Right lobe of liver (tissue), 6 donors: ENCODE measurements at places on chromosomes 2 and 18.

DNA sequence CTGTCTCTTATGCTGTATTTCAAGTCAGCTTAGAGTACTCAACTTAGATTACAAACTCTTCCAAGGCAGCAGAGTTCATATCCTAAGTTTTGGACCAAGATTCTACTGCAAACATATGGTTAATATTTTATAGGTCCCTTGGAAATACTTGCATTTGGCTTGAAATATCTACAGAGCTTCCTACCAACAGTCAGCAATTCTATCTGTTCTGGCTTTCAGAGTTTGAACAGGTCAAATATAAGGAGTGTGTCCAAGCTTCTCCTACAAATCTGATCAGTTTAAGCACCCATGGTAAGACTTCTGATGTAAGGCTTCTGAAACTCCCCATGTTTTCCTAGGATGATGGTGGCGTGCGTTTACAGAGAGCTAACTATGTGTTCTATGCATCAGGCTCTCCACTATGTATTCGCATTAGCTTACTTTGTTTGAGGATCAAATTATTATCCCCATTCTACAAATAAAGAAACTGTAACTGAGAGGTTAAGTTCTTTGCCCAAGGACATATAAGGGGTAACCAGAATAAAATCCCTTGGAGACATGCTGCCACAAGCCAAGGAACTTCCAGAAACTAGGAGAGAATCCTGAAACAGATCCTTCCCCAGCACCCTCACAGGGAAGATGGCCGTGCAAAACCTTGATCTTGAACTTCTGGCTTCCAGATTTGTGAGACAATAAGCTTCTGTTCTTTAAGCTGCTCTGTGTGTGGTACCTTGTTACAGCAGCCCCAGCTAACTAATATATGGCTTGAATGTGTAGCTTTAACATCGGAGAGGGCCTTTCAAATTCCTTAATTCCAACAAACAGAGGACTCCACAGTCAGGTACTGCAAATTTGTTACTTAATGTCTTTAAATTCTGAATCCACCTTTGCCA lies 55.1 kb downstream of the ATP8B1 start:
- DNase-seq = no peak

DNA sequence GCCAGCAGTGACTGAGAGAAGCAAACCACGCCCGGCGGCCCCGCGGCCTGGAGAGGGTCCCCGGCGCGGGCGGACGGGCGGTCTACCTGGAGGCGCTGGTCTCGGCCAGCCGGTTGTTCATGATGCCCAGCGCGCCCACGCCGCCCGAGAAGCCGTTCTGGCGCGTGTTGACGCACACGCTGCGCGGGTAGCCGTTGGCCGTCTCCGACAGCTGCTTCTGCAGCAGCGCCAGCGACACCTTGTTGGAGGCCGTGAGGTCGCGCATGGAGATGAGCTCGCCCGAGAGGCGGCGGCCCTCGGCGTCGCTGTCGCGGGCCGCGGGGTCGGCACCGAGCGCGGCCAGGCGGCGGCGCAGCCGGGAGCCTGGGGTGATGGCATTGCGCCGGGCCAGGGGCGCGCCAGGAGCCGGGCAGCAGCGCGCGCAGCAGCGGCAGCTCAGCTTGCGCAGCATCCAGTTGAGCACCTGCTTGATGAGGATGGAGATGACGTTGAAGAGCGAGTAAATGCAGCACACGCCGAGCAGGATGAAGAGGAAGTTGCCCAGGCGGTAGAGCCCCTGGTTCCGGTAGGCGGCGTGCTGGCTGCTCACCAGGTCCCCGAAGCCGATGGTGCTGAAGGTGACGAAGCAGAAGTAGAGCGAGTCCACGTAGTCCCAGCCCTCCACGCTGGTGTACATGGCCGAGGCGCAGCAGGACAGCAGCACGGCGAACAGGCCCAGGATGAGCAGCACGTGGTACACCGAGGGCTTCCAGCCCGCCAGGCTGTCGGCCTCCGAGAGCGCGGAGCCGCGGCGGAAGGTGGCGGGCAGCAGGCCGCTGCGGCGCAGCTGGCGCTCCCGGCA lies 118.1 kb downstream of the MSH2 start:
- peak; percentile 46 for DNase-seq

DNA sequence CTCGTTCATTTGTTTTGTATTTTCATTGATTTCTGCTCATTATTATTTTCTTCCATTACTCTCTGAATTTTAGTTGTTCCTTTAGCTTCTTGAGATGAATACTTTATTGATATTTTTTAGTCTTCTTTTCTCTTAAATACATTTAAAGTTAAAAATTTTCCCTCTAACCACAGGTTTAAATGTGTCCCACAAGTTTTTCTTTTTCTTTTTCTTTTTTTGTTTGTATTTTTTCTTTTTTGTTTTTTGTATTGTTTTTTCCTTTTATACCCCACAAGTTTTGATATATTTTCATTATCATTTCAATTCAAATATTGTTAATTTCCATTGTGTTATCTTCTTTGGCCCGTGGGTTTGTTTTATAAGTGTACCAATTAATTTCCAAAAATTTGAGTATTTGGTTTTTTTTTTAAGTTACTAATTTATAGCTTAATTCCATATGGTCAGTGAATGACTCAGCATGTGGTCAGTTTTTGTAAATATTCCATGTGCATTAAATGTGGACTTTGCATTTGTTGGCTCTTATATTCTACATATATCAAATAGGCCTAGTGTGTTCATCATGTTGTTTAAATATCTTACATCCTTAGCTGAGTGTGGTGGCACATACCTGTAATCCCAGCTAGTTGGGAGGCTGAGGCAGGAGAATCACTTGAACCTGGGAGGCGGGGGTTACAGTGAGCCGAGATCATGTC lies 16.2 kb downstream of the CENPO start:
- no peak for DNase-seq

- DNase-seq = no peak
These were observed 462.4 kb upstream of the ACVR2A start for GRCh38 chr2:147382322-147382948.

GRCh38 chr18:22742409-22742808 lies 190.7 kb upstream of the RBBP8 start:
- no peak for DNase-seq

- no peak for DNase-seq
These were observed 120.6 kb upstream of the FBXO11 start for GRCh38 chr2:48026865-48027264.

DNA sequence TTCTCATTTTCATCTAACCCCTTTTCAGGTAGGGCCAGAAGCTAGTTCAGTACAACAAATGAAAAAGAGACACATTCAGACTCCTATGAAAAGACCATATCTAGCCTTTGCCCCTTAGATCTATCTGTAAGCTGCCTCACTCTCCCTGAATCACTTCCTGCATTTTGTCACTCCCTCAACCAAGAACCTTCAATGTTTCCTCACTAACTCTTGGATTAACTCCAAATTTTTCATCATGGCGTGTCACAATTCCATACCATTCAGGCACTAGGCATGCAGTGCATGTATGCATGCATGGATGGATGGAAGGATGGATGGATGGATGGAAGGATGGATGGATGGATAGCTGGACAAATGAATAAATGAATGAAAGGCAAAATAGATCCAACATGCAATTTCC lies 356.9 kb downstream of the TNS1 start:
- DNase-seq = no peak
